Glutamatergic neuron (in vitro differentiated cells): ENCODE measurements at places on chromosomes 1 and 21.

- no peak overlapping the region for H3K27ac ChIP-seq
- H3K4me1 ChIP-seq: no peaks in the 10 kb centered on the region
- no peak overlapping the region for H3K4me3 ChIP-seq
- H3K27me3 ChIP-seq: no peaks in the 10 kb centered on the region
These were observed 10.4 kb upstream of the KLF18 start for GRCh38 chr1:44151808-44152207.

DNA sequence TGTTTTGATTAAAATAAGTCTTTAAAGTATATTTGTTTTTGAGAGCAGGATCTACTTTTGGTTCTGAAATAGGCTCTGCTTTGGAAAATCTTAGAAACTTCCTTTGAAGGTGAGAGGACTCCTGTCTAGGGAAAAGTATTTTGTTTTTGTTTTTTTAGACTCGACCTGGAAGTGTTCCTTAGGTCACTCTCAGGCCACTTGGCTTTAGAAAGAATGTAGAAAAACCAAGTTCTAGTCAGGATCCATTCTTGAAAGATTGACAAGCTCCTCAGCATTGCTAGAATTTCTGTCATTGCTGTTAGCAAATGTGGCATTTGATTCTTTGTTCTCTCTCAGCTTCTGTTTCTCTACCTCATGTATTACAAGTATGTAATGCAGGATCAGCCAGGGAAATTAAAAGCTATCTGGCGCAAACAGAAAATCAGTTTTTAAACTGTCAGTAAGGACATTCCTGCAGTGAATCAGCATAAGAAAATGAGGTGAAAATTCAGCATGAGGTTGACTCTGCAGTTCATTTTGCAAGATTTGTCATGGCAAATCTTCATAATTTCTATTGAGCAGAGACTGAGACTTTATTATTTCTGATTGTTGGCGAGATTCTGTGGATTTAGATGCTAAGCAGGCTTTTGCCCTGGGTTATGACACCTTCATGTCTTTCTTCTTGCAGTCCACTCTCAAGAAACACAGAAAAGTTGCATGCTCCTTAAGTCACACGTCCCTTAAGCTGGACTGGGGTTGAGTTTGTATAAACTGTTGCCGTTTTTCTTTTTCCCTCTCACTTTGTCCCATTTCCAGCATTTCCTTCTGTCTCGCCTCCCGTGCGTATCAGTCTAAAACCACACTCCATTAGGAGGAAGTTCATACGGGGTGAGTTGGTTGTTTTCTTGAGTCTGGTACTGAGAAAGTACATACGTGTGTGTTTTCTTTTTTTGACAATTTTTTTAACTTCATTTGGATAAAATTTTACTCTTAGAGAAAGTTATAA, 12.6 kb downstream of the NTPCR start:
- peaks cover 10% of the 10 kb centered on the region for H3K36me3 ChIP-seq
- H3K4me1 ChIP-seq: peaks cover 19% of the 10 kb centered on the region
- DNase-seq: no peak

DNA sequence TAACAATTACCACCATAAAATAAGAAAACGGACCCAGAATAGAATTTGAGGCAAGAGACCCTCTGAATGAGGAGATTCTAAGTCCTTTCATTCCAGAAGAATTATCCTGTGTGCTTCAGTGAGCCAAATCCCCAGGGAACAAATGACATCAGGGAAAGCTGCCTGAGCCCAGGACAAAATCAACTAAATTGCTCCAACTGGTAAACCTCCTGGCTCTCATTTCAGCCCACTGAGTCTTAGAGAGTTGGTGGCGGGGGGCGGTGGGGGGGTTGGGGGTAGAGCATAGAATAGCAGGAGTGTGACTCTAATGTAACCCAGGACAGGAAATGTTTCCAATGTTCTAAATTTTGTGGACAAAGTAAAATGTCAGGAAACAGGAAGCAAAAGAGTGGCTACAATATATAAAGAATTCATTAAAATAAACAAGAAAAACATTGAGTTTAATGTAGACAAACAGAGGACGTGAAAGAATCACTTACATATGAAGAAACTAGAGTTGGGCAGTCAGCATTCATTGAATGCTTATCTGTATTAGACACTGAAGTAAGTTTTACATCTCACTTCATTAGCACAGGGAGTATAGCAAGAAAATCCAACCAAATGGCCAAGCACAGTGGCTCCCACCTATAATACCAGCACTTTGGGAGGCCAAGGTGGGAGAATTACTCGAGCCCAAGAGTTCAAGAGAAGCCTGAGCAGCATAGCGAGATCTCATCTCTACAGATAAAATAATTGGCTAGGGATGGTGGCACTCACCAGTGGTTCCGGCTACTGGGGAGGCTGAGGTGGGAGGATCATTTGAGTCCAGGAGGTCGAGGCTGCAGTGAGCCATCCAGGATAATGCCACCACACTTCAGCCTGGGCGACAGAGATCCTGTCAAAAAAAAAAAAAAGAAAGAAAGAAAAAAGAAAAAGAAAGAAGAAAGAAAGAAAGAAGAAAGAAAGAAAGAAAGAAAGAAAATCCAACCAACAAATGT, 75.1 kb downstream of the DHRS3 start:
- no peaks in the 10 kb centered on the region for H3K36me3 ChIP-seq
- no peak overlapping the region for H3K27ac ChIP-seq
- H3K4me1 ChIP-seq: peaks cover 11% of the 10 kb centered on the region

DNA sequence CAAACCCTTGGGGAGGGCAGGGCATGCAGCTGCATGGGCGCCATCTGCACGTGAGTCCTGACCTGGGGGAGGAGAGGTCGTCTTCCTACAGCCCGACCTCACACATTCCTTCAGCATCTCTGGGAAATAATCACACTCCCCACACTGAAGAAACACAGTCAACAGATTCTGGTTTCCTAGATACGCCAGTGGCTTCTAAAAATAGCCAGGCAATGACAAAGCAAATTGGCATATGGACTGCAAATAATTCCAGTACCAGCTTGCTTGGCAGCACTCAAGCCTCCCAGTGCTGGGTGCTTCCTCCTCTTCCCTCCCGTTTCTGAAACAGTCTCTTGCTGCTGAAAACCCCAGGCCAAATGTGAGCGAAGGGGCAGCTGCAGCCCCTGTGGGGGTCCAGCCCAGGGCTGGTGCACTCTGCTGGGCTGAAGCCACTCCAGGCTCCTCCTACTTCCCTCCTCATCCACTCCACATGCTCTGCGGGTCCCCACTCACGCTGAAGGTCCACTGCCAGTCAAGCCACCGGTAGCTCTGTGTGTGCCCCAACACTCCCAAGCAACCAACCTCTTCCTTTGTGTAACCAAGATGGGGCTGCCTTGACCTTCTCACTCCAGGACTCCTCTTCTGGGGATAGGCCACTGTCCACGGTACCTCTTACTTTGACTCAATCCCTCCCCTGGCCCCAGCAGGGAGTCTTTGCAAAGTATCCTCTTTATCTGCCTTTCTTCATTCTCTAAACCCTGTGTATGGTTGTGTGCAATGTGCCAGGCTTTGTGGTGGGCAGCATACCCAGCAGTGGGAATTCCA, 69.0 kb downstream of the KCND3 start:
- peaks cover 5% of the 10 kb centered on the region for H3K27me3 ChIP-seq
- no peak for DNase-seq
- H3K36me3 ChIP-seq: no peaks in the 10 kb centered on the region
- no peak overlapping the region for H3K27ac ChIP-seq
- peak overlapping the region; percentile 40 for H3K4me3 ChIP-seq

DNA sequence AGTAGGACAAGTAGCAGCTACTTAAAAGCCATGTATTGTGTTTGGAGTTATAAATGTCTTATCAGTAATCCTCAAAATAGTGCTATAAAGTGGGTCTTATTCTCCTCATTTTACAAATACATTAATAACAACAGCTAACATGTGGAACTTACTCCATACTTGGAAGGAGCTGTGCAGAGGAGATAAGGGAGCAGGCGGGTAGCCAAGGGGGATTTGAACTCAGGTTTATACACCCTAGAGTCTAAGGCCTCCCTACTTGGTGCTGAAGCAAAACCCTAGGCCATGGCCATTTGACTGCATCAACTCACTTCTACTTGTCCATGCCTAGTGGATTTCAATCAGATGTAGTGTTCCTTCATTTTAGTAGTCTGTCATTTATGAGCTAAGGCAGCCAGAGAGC, 72.1 kb downstream of the LMO4 start:
- H3K27ac ChIP-seq: no peak overlapping the region
- DNase-seq: no peak
- no peaks in the 10 kb centered on the region for H3K36me3 ChIP-seq
- H3K4me3 ChIP-seq: no peak overlapping the region
- H3K4me1 ChIP-seq: no peaks in the 10 kb centered on the region
- H3K27me3 ChIP-seq: no peaks in the 10 kb centered on the region

- H3K4me1 ChIP-seq: no peaks in the 10 kb centered on the region
- no peak overlapping the region for H3K4me3 ChIP-seq
- H3K36me3 ChIP-seq: no peaks in the 10 kb centered on the region
- DNase-seq: no peak
- H3K27ac ChIP-seq: no peak overlapping the region
These were observed 39.0 kb downstream of the DAB1 start for GRCh38 chr1:57384901-57385300.

GRCh38 chr1:155834296-155834926, 22.6 kb downstream of the GON4L start:
- H3K36me3 ChIP-seq: peaks cover 6% of the 10 kb centered on the region
- H3K4me3 ChIP-seq: no peak overlapping the region
- no peak for DNase-seq
- peaks cover 3% of the 10 kb centered on the region for H3K4me1 ChIP-seq
- peak overlapping the region; percentile 10 for H3K27ac ChIP-seq

- H3K27me3 ChIP-seq: peaks cover 5% of the 10 kb centered on the region
- no peaks in the 10 kb centered on the region for H3K36me3 ChIP-seq
- H3K4me3 ChIP-seq: no peak overlapping the region
- peaks cover 51% of the 10 kb centered on the region for H3K4me1 ChIP-seq
- DNase-seq: no peak
These were observed 20.5 kb downstream of the ELAVL4 start for GRCh38 chr1:50129201-50129600.

GRCh38 chr1:60153961-60154360, 80.4 kb upstream of the C1orf87 start:
- peaks cover 5% of the 10 kb centered on the region for H3K4me1 ChIP-seq
- no peak for DNase-seq
- H3K27ac ChIP-seq: no peak overlapping the region
- no peak overlapping the region for H3K4me3 ChIP-seq
- H3K36me3 ChIP-seq: no peaks in the 10 kb centered on the region
- no peaks in the 10 kb centered on the region for H3K27me3 ChIP-seq

GRCh38 chr1:115198938-115199337, 109.6 kb upstream of the TSPAN2 start:
- DNase-seq: no peak
- peaks cover 3% of the 10 kb centered on the region for H3K27me3 ChIP-seq
- H3K27ac ChIP-seq: no peak overlapping the region

DNA sequence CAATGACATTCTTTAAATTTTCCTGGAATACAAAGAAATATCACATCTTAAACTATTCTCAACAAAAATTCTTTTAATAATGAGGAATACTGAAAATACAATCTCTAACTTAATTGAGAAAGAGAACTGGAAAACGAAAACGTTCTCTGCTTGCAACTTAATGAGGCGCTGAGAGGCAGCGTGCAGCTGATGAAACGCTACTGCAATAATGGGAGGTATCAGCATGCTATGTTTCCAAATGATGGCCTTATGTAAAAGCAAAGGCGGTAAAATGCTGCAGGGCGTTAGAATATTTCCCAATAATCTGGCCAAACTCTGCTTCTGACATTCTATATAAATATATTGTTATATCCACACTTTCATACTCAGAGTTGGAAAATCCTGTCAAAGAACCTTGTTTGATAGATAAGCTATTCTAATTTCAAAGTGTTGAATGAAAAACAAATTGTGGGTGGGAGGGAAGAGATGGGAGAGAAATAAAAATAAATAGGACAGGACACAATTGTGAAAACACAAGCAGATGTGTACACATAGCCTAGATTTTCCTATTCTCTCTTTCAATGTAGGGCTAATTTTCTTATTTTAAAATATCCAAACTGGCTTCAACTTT, 70.9 kb downstream of the APP start:
- H3K4me1 ChIP-seq: peaks cover 35% of the 10 kb centered on the region
- peaks cover 11% of the 10 kb centered on the region for H3K36me3 ChIP-seq
- H3K27ac ChIP-seq: peak overlapping the region; percentile 76
- H3K27me3 ChIP-seq: no peaks in the 10 kb centered on the region
- no peak overlapping the region for H3K4me3 ChIP-seq

DNA sequence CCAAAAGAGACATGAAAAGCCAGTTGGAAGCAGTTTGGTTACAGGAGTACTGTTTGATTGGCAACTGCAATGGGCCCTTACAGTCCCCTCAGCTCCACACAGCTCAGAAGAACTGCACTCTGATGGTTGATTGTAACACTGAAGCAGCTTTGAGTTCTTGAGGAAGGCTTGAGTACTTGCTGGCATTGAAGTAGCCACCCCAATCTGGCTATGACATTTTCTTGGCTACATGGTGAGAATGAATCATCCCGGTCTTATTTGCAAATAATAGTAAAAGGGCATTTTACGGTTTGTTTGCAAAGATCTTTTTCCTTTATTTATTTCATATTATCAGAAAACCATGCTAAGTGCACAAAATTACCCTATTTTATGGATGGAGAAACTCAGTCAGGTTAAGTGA, 159.7 kb upstream of the BEND5 start:
- DNase-seq: no peak
- H3K36me3 ChIP-seq: no peaks in the 10 kb centered on the region
- peaks cover 24% of the 10 kb centered on the region for H3K4me1 ChIP-seq
- H3K27me3 ChIP-seq: peaks cover 3% of the 10 kb centered on the region
- no peak overlapping the region for H3K4me3 ChIP-seq

DNA sequence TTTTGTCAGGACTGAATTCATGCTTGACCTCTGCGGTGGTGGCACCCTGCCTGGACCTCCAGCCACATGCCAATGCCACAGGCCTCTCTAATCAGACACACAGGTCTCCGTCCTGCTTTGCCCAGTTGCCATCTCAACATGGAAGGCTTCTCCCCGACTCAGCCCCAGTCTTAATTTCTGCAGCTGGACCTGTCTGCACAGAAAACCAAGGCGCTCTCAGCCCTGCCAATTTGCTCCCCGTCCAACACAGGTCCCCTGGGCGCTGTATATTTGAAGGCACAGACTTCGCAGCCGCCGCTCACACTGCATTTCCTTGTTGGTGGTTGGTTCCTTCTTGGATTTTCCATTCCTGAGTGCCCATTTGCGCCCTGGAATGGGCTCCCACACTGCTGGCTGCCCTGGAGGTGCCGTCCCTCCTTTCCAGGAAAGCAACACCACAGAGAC, 28.0 kb upstream of the PLEKHG5 start:
- H3K36me3 ChIP-seq: no peaks in the 10 kb centered on the region
- H3K4me3 ChIP-seq: peak overlapping the region; percentile 36
- DNase-seq: no peak
- no peak overlapping the region for H3K27ac ChIP-seq
- peaks cover 2% of the 10 kb centered on the region for H3K27me3 ChIP-seq
- peaks cover 20% of the 10 kb centered on the region for H3K4me1 ChIP-seq

GRCh38 chr1:203607533-203607873, 19.1 kb upstream of the ATP2B4 start:
- peaks cover 5% of the 10 kb centered on the region for H3K4me1 ChIP-seq
- H3K27ac ChIP-seq: no peak overlapping the region
- DNase-seq: no peak
- no peaks in the 10 kb centered on the region for H3K36me3 ChIP-seq

GRCh38 chr1:15935056-15935950, 40.6 kb downstream of the ZBTB17 start:
- H3K4me3 ChIP-seq: no peak overlapping the region
- no peak for DNase-seq
- H3K27me3 ChIP-seq: peaks cover 7% of the 10 kb centered on the region
- no peak overlapping the region for H3K27ac ChIP-seq
- H3K36me3 ChIP-seq: peaks cover 7% of the 10 kb centered on the region
- peaks cover 2% of the 10 kb centered on the region for H3K4me1 ChIP-seq

GRCh38 chr1:200211157-200211556, 183.6 kb downstream of the NR5A2 start:
- peaks cover 6% of the 10 kb centered on the region for H3K27me3 ChIP-seq
- H3K27ac ChIP-seq: no peak overlapping the region
